ENCODE measurements at places on chromosomes 5 and 9.
A peak's percentile ranks its signal among the peaks of the same experiment; 100 is the strongest.

DNA sequence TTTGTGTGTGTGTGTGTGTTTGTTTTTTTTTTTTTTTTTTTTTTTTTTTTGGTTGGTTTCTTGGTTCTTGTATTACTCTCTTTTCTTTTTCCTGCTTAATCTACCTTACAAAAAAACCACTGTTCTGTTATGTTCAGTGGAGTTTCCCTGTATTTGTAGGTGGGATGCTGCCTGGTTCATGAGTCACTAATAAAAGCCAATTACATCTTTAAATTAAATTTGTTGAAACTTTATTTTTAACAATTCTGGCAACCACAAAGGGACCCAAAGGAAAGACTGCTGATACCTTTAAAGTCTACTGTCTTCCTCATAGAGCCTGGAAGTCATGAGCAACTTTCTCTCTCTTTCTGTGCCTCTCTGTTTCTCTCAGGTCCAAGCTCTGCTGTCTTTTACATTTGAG lies 29.5 kb upstream of the RNF20 start:
- DNase-seq = no peak

DNA sequence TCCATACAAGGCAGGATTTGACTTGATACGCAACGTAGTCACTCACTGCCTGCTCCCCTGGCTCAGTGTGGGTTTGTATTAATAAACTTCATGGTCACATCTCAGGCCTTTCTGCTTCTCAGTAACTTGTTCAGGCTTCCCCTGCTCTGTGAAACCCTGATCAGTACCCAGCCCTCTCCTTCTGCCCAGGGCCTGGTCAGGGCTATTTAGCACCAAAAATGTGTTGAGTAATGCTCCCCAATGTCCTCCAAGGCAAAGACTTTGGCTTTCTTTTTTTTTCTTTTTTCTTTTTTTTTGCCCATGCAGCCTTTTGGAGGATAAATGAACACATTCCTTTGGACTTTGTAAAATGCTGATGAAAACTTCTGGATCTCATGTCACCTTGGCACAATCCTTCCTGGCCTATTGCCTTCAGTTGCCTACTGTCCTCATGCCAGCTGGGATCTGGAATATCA lies 399.2 kb upstream of the KLF4 start:
- DNase-seq = no peak

- no peak for DNase-seq
Measured at GRCh38 chr5:142316681-142317080, 8.1 kb downstream of the SPRY4 start.

DNA sequence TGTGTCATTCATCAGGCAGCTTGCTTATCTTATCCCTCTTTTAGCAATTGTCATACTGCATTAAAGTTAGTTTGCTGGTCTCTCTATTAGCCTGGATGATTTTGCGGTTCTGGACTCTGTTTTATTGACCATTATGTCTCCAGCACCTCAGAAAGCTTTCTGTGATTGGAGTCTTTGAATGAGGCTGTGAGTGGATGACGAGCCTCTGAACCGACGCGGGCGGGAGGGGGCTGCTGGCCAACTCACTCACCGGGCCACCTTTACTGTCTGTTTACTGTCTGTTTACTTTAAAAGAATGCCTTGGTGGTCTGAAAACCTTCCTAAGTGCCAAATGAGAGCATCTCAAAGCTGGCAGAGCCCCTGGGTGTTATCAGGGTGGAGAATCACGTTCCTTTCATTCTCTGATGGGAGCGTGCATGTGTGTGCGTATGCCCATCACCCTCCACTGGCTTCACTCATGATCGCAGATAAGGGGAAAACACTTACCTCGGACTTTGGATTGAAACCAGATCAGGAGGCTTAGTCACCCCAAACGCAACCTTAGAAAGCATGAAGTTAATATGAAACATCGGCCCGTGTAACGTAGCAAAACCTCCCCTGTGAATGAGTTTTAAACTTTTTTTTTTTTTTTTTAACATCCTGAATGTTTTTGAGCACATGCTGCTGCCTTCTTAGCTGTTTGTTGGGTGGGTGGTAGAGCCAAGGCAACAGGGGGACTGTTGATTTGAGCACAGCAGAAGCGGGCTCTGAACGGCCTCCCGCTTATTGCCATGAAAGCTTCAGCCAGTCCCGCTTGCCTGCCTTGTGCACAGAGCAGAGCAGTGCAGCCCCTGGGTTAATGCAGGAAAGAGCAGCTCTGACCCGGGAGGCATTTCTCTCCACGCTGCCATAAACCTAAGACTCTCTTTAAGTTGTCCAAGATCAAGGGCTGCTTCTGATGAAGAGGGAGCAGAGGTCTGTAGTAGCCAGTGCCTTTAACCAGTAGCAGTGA lies 173.6 kb downstream of the GADD45G start:
- DNase-seq = no peak

GRCh38 chr9:92726971-92727715 lies 37.5 kb downstream of the BICD2 start:
- no peak for DNase-seq

- DNase-seq = peak; percentile 5
Measured at GRCh38 chr5:77425998-77426659, 66.0 kb downstream of the WDR41 start.

GRCh38 chr9:35322075-35322885 lies 160.5 kb downstream of the UNC13B start:
- no peak for DNase-seq

GRCh38 chr5:181167814-181168488 lies 20.6 kb downstream of the OR2V2 start:
- peak; percentile 56 for DNase-seq

- DNase-seq = no peak
Measured at GRCh38 chr9:97807681-97808080, 45.3 kb upstream of the FOXE1 start.

DNA sequence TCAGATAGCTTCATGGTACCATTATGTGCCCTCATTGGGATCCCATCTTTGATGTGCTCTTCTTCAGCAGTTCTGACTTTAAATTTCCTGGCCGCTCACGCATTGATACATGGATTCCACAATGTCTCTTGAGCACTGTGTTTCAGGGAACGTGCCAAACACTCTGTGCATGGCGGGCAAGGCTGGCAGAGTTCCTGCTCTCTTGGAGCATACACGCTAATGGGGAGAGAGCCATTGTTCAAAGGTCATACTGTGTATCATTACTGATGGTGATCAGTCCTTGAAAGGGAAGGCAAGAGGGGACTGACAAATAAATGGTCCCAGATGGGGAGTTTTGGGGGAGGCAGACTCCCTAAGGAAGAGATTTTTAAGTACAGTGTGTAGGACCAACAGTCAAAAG lies 52.3 kb downstream of the AMBP start:
- DNase-seq = no peak

DNA sequence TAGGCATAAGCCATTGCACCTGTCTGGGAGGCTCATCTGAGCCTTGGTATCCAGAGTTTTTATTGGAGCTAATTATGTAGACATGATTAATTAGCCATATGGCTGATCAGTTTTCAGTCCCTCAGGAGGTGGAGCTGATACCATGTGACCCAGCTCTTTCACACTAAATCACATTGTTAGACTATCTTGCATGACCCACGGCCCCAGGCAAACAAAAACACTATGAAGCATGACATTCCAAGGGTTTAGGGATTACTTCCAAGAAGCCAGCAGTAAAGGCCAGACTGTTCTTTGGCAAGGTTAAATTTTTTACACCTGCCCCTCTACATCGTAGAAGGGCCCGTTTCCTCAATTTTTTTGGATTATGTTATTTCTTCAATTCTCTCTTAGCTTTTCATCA lies 5.0 kb upstream of the C5orf24 start:
- DNase-seq = no peak

DNA sequence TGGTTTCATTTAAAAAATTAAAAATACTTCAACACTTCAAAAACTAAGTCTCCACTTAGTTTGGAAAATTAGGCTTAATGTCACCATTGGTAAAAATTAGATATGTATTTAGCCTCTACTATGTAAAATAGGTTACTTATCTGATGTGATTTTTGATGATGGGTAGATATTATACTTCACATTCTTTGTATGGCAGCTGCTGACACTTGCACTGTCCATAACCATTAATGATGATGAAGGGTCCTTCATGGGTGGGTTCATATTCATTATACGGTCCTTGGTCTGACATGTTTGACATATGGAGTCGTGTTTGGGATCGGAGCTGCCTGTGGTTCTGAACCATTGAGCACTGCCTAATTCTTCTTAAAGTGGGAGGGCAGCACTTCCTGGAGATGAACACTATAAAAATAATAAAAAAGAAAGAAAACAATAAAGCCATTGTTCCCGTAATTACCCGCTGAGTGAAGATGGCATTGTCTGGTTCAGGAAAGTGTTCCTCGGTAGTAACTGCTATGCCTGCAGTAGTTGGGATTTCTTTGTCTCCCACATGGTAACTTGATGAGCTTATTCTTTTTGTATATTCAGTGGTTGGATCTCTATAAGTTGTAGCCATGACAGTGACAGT lies 2.2 kb downstream of the LRRTM2 start:
- no peak for DNase-seq

GRCh38 chr5:128586848-128587247 lies 48.8 kb upstream of the FBN2 start:
- DNase-seq = no peak

- DNase-seq = no peak
Measured at GRCh38 chr9:130663258-130663976, 977 bp upstream of the PRDM12 start.
